T-cell (primary cell): ENCODE measurements at places on chromosomes 11 and 22. TPM values are rescaled to one million over a fixed set of nuclear protein-coding genes. Genes with fewer than 3 reads are reported as not detected.

DNA sequence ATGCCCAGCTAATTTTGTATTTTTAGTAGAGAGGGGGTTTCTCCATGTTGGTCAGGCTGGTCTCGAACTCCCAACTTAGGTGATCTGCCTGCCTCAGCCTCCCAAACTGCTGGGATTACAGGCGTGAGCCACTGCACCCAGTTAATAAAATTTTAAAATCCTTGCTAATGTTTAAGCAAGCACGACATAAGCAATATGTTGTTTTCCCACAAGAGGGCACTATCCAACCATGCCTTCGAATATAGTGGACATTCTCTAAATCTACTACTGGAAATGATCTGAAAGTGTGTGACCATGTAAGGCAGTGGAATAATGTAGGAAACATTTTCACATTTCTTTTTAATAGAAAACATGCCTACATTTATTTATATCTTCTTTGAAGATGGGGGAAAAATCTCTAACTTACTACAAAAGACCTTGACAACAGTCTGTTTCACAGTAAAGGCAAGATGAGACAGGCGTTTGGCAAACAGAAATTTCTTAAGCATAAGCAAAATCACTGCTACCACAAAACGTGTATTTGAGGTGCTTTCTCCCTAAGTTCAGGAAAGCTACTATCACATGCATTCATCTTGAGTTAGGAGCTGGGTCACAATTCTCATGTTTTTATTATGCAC is 38.2 kb downstream of the PITPNB start:
- H3K4me1 ChIP-seq: peaks cover 14% of the 10 kb centered on the region
- no peaks in the 10 kb centered on the region for H3K27me3 ChIP-seq
- no peak overlapping the region for H3K27ac ChIP-seq
- no peak overlapping the region for H3K4me3 ChIP-seq

GRCh38 chr22:22558972-22559603 is at the start of gene PRAME:
PRAME (minus strand) TSS chr22:22559265; CDS start chr22:22556832, 2,433 bp downstream.
- peaks cover 8% of the 10 kb centered on the region for H3K4me1 ChIP-seq
- no peak within 1 kb of the TSS for H3K4me3 ChIP-seq
- DNase-seq: peak; percentile 69
- no peaks in the 10 kb centered on the region for H3K36me3 ChIP-seq
- H3K27me3 ChIP-seq: peaks cover 9% of the 10 kb centered on the region

DNA sequence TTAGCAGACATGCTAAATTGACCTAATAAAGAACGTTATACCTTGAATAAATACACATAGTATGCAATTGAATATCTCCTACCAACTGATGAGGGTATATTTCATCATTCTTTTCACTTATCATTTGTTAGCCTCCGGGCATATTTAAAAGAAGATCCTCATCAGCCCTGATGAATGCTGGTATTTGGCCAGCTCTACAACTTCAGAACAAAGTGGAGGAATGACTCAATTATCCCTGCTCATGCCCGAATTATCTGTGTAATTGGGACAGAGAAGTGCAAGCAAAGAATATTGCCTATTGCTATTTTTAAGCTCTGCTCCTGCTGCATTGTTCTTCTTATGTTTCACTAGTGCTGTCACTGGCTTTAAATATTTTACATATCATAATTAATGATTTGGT is 622.1 kb downstream of the METTL15 start:
- no peak overlapping the region for H3K4me3 ChIP-seq
- DNase-seq: no peak
- H3K36me3 ChIP-seq: no peaks in the 10 kb centered on the region
- H3K4me1 ChIP-seq: no peaks in the 10 kb centered on the region

- no peak for DNase-seq
- H3K4me3 ChIP-seq: no peak overlapping the region
- H3K36me3 ChIP-seq: no peaks in the 10 kb centered on the region
Measured at GRCh38 chr11:95506777-95507176, 275.8 kb upstream of the SESN3 start.

- H3K4me3 ChIP-seq: no peak overlapping the region
- DNase-seq: no peak
- no peak overlapping the region for H3K27ac ChIP-seq
- no peaks in the 10 kb centered on the region for H3K36me3 ChIP-seq
- peaks cover 79% of the 10 kb centered on the region for H3K4me1 ChIP-seq
Measured at GRCh38 chr22:36449596-36450175, 31.8 kb downstream of the TXN2 start.

DNA sequence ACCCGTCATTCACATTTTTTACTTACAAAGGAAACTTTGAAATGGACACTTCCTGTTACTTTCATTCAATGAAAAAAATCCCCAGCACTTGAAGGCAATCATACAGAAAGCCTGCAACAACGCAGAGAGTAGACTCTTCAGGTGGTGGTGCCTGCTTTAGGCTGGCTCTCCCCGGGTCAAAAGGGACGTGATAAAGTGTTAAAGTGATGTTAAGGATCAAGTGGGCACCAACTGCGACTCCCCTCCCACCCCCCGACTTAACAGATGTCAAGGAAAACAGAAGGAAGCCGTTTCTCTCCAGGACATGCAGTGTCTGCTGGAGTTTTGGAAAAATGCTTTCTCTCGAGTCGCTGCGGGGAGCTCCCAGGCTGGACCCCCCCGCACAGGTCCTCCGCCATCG is 414 bp upstream of the PNPLA3 start:
- H3K36me3 ChIP-seq: no peaks in the 10 kb centered on the region
- peak overlapping the region; percentile 42 for H3K4me3 ChIP-seq
- H3K4me1 ChIP-seq: no peaks in the 10 kb centered on the region
- H3K27ac ChIP-seq: no peak overlapping the region
- DNase-seq: no peak

DNA sequence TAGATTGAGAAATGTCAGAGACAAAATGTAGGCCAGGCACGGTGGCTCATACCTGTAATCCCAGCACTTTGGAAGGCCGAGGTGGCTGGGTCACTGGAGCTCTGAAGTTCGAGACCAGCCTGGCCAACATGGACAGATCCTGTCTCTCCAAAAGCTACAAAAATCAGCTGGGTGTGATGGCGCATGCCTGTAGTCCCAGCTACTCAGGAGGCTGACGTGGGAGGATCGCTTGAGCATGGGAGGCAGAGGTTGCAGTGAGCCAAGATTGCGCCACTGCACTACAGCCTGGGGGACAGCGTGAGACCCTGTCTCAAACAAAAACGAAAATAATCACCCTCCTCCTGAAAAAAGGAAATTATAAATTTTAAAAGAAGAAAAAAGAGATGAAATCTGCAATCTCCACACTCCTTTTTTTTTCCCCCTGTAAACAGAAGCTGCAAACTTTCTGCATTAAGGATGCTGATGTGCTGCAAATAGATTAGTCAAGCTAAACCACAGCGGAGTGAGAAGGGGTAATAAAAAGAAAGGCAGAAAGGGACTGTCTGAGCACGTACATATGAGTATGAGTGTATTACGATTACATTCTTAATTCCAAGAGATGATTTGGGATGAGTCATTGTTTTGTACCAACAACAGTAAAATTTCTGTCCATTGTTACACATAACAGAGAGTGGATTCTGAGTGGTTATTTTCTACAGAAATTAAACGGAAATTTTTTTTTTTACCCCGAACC is 87.3 kb downstream of the SIK3 start:
- H3K4me3 ChIP-seq: no peak overlapping the region
- peaks cover 8% of the 10 kb centered on the region for H3K4me1 ChIP-seq
- H3K27me3 ChIP-seq: no peaks in the 10 kb centered on the region
- no peak overlapping the region for H3K27ac ChIP-seq
- H3K36me3 ChIP-seq: no peaks in the 10 kb centered on the region

DNA sequence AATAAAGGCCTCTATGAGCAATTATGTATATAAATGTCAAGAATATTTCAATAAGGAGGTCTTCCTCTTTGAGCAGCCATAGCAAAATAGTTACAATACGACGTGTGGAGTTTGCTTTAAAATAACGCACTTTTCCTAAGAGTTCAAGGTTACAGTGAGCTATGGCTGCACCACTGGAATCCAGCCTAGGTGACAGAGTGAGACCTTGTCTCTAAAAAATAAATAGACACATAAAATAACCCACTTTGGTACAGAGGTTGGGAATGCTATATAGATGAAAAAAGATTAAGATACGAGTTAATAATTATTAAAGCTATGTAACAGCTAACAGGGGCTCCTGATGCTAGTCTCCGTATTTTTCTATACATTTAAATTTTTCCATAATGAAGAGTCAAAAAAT is 12.6 kb downstream of the RAB6A start:
- no peak for DNase-seq
- no peak overlapping the region for H3K4me3 ChIP-seq
- H3K36me3 ChIP-seq: no peaks in the 10 kb centered on the region
- peaks cover 19% of the 10 kb centered on the region for H3K4me1 ChIP-seq
- no peak overlapping the region for H3K27ac ChIP-seq
- H3K27me3 ChIP-seq: no peaks in the 10 kb centered on the region

DNA sequence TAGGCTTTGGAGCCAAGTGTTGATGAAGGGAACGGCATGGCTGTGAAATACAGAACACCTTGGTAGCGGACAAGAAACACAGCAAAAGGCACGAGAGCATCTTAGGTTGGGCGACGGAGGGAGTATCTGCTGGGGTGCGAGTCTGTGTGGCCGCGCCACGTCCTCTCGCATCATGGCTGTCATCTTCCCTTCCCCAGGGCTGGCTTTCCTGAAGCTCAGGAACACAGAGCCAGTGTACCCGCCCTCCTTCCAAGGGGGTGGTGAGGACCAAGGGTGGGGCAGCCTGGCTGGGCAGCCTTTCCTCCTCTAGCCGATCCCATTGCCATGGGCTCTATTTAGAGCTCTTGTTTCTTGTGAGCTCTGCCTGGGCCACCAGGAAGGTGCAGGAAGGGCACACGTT is 154.4 kb downstream of the FEZ1 start:
- H3K4me3 ChIP-seq: no peak overlapping the region
- H3K36me3 ChIP-seq: no peaks in the 10 kb centered on the region
- H3K27me3 ChIP-seq: no peaks in the 10 kb centered on the region
- no peak overlapping the region for H3K27ac ChIP-seq

- H3K27ac ChIP-seq: no peak overlapping the region
- peaks cover 31% of the 10 kb centered on the region for H3K4me1 ChIP-seq
- no peak for DNase-seq
- H3K27me3 ChIP-seq: no peaks in the 10 kb centered on the region
- peaks cover 3% of the 10 kb centered on the region for H3K36me3 ChIP-seq
Measured at GRCh38 chr11:48036011-48036410, 55.7 kb downstream of the PTPRJ start.

- H3K4me3 ChIP-seq: no peak overlapping the region
- no peaks in the 10 kb centered on the region for H3K27me3 ChIP-seq
- peaks cover 81% of the 10 kb centered on the region for H3K36me3 ChIP-seq
Measured at GRCh38 chr22:36328635-36329253, 59.0 kb downstream of the MYH9 start.

Gene CDON
- 2.0 TPM for total RNA-seq

Gene MN1
- total RNA-seq: 0.43 TPM

Gene SEC14L2
- 87.9 TPM for total RNA-seq

Gene POU2F3
- total RNA-seq: not detected
